ENCODE measurements at places on chromosomes 13 and 19. TPM values are rescaled to one million over a fixed set of nuclear protein-coding genes. Genes with fewer than 3 reads are reported as not detected.

GRCh38 chr19:46862974-46863632, 2.3 kb downstream of the ARHGAP35 start:
- no peak for ATAC-seq

The RUBCNL gene
- 1.2 TPM for total RNA-seq

The DACT3 gene
- total RNA-seq, result 8.1 TPM

- peak; percentile 36 for ATAC-seq
Measured at GRCh38 chr19:39498798-39499642, at the start of gene DLL3. Gene DLL3 (plus strand): TSS chr19:39498947. CDS start chr19:39498975, 28 bp downstream.

GRCh38 chr13:52793515-52794061, 54.0 kb upstream of the CNMD start:
- no peak for ATAC-seq

- peak; percentile 44 for ATAC-seq
Measured at GRCh38 chr19:47228168-47228936, 2.6 kb downstream of the BBC3 start.

The FCHO1 gene
- total RNA-seq, result 17.1 TPM

GRCh38 chr19:4064496-4065260, 2.0 kb downstream of the ZBTB7A start:
- peak; percentile 14 for ATAC-seq

GRCh38 chr13:36192166-36192565, 22.2 kb downstream of the SOHLH2 start:
- no peak for ATAC-seq

The TTYH1 gene
- 119 TPM for total RNA-seq

GRCh38 chr19:3813473-3814392, 27.6 kb upstream of the MATK start:
- no peak for ATAC-seq

- no peak for ATAC-seq
Measured at GRCh38 chr13:40982772-40983171, 36.3 kb downstream of the ELF1 start.

Data from motor neuron (in vitro differentiated cells).